ENCODE measurements at places on chromosomes 7 and 10.

GRCh38 chr10:117145019-117145418, 6.9 kb upstream of the VAX1 start:
- no peak for DNase-seq

DNA sequence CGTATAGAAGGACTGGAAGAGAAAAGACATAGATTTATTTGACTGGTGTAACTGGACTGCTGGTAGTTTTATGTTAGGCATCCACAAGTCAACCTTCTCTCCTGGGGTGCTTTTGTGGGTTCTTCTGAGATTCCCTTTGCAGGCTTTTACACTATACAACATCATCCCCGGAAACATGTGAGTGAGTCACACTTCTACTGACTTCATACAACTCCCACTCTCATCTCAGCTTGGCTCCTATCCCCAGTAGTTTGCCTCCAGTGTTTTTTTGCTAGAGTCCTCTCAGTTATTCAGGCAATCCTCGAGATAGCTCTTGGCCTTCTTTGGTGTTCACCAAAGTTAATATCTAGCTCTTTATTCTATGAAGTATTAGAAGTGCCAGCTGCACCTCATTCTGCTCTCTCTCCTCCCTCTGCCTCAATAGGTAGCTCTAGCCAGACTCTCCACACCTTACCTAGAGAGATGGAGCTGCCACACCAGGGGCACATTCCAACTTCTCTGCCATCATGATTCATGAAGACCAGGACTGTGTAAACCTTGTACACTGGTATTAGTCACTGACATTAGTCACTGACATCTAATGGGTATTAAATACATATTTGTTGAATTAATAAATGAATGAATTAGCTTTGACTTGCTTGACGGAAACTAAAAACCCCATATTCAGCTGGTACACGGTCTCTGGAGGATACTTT, 281.9 kb downstream of the PPP1R3A start:
- no peak for DNase-seq

DNA sequence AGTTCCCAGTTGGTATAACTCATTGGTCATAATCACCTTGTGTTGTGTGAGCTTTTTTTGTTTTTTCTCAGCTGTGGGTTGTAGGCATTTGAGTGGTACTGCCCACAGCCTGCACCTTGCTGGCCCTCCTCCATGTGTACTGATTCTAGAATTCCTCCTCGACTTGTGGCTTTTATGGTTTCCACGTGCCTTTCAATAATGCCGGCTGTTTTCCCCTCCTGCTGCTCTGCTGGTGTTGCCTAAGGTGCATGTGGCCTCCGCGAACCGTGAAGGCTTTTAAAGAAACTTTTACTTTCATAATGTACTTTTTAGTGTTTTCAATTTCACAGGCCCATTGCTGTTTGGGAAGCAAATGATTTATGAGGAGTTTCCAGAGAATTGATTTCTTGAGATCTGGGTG, 518.0 kb downstream of the REEP3 start:
- no peak for DNase-seq

DNA sequence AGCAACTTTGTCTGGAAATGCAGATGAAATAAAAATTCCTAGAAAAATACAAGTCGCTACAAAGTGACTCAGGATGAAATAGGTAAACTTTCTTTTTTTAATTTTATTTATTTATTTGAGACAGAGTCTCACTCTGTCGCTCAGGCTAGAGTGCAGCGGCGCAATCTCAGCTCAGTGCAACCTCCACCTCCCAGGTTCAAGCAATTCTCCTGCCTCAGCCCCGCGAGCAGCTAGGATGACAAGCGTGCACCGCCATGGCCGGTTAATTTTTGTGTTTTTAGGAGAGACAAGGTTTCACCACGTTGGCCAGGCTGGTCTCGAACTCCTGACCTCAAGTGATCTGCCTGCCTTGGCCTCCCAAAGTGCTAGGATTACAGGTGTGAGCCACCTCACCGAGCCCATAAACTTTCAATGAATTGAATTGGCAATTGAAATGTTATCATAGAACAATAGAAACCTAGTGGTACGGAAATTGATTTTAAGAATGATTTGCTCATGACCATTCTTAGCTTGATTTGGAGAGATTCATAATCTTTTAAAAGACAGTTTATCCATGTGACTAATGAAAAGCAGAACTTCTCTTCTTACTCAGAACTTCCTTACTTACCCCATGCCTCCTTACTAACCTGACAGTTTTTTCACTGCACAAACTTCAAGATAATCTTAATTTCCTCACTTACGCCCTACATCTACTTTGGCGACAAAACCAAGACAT, 161.7 kb downstream of the FAM107B start:
- no peak for DNase-seq

DNA sequence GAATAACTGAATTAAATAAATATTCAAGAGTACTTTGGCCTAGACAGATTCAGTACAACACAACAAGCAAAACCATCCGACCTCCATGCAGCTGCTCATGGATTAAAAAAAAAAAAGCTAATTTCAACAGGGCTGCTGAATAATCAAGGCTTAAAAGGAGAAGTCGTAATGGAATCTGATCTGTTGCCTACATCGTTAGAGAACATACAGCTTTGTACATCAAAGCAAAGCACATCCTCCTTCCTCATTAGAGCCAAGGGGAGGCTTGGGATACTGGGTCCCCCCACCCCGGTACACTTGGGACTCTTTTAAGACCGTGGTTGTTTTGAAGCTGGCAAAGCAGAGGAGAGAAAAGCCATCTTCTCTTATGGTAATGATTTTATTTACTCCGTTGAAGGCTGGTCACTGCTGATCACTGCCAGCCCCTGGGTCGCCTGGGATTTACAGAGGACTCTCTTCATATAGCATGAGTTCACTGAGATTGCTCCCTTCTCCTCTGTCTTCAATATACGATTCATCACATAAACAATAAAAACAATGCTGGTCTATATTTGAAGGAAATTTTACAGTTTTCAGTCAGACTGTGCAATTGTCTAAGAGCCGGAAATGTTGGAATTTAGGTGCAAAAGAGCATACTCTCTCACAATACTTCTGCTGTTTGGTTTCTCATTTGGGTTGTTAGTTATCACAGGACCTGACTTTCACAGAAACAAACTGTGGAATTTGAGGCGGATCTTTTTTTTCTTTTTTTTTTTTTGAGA, 148.8 kb downstream of the FAM107B start:
- DNase-seq: no peak

- DNase-seq: no peak
Measured at GRCh38 chr10:34147641-34148304, 667.3 kb downstream of the PARD3 start.

DNA sequence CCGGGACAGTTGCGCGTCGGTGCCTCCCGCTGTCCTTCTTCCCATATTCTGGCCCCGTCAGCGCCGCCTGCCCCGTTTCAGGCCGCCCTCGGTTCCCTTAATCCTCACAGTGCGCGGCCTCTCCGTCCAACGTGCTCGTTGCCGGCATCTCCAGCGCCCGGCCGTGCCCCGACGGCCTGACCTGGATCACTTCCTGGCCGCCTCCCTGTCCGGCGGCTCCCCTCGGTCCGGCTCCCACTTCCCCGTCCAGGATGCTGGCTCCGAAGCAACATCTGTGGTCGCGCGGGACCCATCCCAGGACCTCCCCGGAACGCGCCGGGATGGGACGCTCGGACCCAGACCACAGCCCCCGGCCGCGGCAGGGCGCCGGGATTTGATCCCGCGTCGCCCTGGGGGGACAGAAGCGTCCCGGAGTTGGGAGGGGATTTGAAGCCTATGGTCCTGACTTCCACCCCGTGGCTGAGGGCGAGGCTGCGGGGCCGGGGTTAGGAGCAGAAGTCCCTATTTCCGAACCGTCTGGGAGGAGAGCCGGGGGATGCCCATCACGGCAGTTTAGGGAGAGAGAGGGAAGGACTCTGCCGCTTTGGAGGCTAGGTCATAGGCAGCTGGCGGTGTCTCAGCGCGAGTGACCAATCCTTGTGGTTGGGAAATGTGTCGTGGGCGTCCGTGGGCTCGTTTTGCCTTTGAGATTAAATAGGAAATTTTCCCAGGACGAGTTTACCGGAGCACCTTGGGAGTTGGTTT, 53.8 kb downstream of the KCTD7 start:
- no peak for DNase-seq

DNA sequence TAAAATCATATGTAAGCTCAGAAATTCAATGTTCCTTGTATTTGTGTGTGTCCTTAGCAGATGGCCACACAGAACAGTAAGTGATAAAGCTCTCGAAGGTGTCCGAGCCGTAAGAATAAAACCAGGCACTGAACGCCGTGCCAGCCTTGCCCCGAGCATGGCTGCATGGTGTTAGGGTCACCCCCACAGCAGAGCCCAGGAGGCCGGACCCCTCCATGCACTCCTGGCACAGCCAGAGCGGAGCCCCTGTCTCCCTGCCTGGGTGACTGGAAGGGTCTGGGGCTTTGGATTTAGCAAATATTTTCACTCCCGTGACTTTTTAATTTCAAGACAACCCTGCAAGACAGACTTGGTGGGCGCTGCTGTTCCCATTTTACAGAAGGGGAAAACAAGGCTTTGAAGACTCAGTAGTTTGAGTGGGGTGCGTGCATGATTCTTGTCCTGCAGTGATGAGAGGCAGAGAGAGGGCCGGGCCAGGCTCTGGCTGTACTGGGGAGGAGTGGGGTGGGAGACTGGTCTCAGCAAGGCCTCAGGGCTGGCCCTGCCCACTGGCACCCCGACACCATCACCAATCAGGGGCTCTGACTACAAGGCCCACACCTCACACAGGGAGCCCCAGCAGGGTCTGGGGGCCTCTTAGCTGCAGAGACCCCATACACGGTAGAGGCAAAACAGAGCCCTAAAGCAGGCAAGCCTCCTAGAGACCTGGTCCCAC, 39.4 kb downstream of the VIPR2 start:
- no peak for DNase-seq

- DNase-seq: no peak
Measured at GRCh38 chr10:50272531-50272930, 21.2 kb upstream of the ASAH2 start.

DNA sequence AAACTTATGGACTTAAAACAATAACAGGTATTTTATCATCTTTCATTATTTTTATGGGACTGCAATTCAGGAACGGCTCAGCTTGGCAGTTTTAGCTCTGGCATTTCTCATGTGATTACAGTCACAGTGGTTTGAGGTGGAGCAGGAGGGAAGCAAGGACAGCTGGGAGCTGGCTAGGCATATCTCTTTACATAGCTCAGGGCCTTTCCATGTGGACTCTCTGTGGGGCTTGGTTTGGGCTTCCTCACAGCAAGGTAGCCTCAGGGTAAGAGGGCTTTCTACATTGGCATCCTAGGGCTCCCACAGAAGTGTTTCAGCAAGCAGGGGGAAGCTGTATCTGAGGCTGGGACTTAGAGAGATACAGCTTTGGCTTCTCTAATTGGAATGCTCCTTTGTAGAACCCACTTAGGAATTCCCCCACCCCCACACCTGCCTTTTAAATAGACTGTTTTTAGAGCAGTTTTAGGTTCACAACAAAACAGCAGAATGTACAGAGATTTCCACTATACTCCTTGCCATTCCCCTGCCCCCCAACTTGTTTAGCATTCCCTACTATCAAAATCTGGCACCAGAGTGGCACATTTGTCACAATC, 26.6 kb upstream of the SDHAF3 start:
- DNase-seq: no peak

DNA sequence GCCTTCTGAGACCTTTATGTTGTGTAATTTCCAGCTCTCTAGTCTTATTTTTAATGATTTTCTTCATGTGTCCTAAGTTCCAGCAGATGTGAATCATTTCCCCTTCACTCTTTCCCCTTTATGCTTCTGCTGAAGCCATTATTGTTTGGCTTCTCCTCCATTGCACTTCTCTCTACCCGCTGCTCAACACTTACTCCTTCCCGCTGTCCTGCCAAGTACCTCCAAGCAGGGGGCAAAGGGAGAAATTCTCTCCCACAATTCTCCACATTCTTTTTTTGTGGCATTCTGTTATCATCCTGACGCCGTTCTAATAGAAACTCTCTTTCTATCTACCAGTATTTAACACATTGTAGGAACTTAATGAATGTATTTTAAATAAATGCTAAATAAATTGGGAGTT, 388.9 kb upstream of the TPK1 start:
- no peak for DNase-seq

- DNase-seq: no peak
Measured at GRCh38 chr10:5616836-5617235, 49.6 kb downstream of the ASB13 start.

GRCh38 chr7:121697731-121698316, 175.1 kb upstream of the PTPRZ1 start:
- no peak for DNase-seq

DNA sequence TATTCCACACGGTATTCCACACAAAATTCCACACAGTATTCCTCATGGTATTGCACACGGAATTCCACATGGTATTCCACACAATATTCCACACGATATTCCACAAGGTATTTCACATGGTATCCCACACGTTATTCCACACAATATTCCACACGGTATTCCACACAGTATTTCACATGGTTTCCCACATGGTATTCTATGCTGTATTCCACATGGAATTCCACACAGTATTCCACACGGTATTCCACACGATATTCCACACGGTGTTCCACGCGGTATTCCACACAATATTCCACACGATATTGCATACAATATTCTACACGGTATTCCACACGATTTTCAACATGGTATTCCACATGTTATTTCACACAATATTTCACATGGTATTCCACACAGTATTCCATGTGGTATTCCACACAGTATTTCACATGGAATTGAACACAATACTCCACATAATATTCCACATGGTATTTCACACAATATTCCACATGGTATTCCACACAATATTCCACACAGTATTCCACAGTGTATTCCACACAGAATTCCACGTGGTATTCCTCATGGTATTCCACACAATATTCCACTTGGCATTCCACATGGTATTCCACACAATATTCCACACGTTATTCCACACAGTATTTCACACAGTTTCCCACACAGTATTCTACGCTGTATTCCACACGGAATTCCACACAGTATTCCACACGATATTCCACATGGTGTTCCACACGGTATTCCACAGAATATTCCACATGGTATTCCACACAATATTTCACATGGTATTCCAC, 136.0 kb upstream of the CHST15 start:
- DNase-seq: no peak

- DNase-seq: no peak
Measured at GRCh38 chr10:124006526-124006925, 86.9 kb downstream of the CHST15 start.

GRCh38 chr10:88668465-88668864, 4.2 kb downstream of the LIPF start:
- DNase-seq: no peak

- no peak for DNase-seq
Measured at GRCh38 chr10:132476146-132477065, 61.2 kb upstream of the INPP5A start.

GRCh38 chr7:68224041-68224741, 1227.6 kb downstream of the TYW1 start:
- no peak for DNase-seq

All from amniotic stem cell (primary cell).